ENCODE measurements at places on chromosomes 11 and 22.

DNA sequence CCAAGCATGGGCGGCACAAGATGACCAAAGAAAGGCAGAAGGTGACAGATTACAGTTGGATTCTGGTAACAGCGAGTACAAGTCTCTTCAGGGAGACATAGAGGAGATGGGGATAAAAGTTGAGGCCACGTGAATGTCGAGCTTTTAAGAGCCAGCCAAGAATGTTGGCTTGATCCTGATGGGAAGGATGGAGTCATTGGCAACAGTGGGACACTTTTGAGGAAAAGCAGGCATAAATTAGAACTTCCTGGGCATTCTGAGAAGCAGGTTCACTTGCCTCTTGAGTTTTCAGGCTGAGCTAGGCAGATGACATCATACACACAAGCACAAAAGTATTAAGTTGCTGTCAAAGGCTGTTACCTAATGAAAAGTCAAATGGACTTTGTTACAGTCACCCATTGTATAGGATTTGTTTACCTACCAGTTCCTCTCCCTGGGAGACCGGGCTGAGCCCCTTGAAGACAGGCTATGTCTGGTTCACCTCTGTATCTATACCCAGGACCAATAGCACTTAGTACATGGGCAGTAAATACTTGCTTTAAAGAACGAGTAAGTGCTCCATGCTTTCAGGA lies 41.1 kb downstream of the TNRC6B start:
- no peak for DNase-seq

DNA sequence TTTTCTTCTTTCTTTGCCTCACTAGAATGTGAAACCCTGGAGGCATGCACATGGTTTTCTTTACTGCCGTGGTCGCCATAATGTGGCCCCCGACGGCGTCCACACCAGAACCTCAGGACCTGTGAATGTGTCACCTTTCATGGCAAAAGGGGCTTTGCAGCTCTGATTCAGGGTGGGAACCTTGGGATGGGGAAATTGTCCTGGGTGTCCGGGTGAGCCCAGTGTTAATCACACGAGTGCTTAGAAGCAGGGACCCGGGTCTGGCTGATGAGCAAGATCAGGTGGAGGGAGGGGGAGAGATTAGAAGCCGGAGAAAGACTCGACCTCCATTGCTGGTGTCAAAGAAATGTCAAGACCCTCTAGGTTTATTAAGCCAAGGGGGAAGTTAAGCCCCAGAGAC lies 74.7 kb upstream of the SHISAL1 start:
- no peak for DNase-seq

GRCh38 chr22:30328466-30329049 lies 1.8 kb upstream of the TBC1D10A start:
- no peak for DNase-seq

DNA sequence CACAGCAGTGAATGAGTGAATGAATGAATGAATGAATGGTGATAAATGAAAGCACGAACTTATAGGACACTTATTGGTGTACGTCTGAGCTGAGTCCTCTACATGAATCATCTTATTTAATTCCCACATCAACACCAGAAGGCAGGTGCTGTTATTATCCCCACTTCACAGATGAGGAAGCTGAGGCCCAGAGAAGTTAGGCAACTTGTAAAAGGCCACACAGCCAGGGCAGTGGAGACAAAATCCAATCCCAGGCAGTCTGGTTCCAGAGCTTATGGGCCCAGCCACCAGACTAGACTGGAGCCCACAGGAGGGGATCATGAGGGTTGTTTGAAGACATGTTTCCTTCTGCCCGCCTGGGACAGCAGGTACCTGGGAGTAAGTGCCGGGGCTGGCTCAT lies 364.0 kb downstream of the MN1 start:
- no peak for DNase-seq

DNA sequence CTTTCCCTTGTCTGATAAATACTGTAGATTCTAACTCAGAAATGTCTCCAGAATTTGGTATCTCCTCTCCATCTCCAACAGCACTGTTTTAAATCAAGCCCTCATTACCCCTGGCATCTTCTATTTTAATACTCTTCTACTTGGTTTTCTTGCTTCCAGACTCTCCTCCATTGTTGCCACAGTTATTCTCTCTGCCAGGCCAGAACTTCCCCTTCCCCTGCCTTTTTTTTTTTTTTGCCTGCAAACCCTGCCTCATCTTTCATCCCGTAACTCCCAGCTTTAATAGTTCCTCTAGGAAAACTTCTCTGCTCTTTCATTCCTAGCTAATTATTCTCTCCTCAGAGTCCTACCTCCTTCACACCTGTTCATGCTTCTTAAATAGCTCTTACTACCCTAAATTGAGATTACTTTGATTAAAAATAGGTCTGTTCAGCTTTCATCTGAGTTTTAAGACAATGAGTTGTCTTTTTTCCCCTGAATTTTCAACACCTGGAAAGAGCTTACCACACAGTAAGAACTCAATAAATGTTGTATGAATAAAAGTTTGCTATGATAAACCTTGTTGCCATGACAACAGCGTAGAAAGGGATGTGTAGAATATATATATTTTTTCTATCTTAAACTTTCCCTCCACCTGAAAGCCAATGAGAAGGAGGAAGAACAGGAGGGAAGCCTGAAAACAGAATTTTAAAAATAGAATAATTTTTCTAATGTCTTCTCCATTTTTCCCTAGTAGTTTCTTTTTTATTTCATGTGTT lies 3.6 kb downstream of the IL18 start:
- DNase-seq: no peak

DNA sequence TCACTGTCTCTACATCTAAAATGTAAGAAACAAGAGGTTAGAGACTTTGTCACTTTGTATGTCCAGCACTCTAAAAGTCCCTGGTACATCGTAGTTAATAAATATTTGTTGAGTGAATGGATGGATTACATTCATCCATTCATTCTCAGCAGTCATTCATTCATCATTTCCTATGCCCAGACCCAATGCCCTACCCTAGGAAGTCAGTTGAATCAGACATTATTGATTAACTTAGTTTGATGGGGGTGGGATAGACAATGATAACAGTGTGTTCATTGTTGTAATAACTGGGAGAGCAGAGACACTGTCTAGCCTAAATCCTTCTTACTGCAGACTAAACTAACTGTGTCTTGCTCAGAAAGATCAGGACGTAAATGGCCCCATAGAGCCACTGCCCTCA lies 1.2 kb upstream of the CENPM start:
- DNase-seq: no peak

DNA sequence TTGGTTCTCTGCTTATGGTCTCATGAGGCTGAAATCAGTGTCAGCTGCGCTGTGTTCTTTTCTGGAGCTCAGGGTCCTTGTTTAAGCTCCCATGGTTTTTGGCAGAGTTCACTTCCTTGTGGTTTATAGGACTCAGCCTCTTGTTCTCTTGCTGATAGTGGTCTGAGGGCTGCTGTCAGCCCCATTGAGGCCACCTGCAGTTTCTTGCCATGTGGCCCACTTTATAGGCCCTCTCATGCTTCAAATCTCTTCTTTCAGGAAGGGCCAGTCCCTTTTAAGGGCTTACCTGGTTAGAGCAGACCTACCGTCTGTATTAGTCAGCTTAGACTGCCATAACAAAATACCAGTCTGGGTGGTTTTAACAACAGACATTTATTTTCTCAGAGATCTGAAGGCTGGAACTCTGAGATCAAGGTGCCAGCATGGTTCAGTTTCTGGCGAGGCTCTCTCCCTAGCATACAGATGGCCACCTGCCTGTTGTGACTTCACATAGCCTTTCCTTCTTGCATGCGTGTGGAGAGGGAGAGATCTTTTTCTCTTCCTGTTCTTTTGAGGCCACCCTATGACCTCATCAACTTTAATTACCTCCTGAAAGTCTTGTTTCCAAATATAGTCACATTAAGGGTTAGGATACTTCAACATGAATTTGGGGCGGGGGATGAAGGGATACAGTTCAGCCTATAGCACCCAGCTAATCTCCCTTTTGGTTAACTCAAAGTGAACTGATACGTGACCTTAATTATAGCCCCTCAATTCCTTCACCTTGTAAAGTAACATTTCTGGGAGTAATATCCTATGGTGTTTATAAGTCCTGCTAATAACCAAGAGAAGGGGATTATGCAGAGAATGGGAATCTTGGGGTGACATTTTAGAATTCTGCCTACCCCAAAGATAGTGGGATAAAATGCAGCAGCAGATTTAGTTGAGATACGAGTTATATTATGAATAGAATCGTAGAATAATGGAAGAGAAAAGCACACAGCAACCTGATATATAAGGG lies 131.8 kb downstream of the UVRAG start:
- no peak for DNase-seq

- DNase-seq: no peak
Measured at GRCh38 chr11:44221992-44222391, 87.9 kb downstream of the ALX4 start.

DNA sequence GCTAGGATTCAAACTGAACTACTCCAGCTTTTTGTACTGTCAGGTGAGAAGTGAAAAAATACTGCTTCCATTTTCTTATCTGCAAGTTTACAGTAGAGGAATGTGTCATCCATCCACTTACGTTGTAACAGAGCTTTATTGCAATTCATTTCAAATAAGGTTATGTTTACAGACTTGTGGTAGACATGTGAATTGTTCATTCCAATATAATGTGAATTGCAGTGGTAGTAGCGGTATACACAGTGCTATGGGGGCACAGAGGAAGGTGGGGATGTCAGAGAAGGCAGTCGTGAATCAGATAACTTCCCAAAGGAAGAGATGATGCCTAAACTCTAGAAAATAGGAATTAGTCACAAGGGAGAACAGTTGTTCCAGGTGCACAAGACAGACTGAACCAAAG lies 42.5 kb downstream of the CEP57 start:
- no peak for DNase-seq

- no peak for DNase-seq
Measured at GRCh38 chr11:119797736-119798135, 68.7 kb upstream of the NECTIN1 start.

DNA sequence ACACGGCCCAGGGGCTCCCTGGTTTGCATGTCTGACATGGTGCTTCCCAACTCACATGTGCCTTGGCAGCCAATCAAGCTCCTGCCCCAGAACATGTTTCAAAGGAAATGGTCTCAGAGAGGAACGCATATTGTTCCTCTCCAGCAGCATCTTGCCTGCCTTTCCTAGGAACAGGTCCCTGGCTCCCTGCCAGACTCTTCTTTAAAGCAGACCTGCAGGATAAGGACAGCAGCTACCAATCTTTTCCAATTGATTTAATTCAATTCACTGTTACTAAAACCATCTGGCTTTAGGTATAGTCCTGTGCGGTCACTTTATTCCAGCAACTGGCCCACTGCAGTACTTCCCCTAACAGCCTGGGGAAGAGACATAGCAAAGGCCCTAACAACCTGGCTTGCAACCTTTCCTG lies 79.9 kb downstream of the AMBRA1 start:
- no peak for DNase-seq

DNA sequence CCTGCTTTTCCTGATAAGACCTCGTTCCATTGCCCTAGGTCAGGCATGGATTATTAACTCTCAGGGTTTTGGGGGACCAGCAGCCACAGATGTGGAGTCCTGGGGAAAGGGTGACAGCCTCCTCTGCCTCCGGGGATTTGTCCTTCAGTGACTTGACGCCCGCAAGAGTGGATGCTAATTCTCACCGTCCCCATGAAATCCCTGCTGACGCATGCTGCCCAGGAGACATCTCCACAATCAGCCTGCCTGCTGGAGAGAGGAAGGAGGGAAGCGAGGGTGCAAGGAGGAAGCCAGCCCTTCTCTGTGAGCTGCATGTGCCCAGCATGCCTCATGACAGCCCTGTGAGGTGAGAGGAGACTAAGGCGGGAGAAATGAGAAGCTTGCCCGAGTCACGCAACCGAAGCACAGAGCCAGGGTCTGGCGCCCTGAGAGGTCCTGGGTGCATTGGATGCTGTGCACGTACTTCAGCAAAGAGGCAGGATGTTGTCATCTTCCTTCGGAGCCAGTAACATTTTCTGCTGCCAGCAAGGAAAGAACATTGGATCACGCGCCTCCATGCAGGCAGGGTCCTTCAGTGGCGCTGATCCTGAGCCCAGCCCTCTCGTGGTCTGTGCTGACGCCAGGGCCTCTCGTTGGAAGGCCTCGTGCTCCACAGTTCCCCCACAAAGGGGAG lies 27.3 kb upstream of the KRTAP5-6 start:
- DNase-seq: no peak

DNA sequence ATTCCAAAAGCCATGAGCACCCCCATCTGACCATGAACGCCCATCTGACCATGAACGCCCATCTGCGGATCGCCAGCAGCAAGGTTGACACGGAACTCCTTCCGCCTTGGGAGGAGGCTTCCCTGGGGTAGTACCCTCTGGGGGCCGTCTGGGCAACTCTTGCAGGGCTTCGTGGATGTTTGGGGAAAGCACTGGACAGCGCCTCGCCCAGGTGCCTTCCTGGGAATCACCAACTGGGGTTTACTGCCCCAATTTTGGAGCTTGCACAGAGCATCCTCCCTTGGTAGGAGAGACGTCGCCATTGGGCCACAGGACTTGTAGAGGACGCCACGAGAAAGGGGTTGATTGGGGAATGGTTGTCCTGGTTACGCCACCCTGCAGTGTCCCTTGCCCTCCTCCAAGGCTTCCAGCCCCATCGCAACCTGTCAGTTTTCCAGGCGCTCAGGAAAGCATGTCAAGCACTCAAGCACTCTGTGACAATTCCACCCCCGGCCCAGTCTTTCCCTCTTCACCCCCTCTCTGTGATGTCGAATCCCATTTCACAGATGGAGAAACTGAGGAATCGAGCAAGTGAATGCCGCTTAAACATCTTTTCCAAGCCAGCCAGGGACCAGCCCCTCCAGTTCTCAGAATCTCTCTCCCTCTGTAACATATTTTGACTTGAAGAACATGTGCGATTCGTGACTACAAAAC lies 914 bp upstream of the PRDM11 start:
- no peak for DNase-seq

DNA sequence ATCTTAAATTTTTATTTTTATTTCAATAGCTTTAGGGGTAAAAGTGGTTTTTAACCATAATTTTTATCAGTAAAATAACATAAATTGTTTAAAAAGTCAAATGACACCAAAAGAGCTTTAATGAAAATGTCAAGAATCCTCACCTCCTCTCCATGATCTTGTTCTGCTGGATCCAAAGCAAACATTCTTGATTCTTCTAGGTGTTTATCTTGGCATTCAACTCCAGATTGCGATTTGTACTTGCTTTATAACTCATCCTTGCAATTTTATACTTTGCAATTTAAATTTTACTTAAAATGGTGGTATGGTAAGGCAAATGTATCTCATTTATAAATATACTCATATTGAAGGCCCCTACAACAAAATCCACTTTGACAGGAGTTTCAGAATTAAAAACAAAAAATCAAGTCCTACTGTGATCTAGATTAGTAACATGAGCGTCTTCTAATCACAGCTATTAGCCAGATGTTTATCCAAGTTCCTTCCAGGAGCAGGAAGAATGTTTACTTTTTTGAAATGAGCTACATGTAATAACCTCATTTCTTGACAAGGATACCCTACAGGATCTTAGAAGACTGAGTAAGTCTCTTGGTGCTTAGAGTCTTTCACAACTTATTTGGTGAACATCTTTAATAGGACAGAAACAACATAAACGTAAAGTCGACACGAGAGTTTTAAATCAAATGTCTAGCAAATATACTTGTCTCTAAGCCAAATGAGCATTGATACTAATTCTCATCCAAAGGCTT lies 72.4 kb upstream of the CARD18 start:
- no peak for DNase-seq

DNA sequence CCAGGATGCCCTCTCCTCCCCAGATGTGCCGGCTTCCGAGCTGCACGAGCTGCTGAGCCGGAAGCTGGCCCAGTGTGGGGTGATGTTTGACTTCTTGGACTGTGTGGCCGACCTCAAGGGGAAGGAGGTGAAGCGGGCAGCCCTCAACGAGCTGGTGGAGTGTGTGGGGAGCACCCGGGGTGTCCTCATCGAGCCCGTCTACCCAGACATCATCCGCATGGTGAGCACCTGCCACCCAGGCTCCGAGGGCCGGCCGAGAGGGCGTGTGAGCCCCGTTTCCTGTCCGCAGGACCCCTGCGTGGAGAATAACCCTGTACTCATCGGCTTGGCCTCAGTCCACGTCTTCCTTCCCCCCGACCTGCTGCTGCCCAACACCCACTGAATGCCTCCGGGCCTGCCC lies 2.2 kb downstream of the PPP2R5B start:
- DNase-seq: no peak
